ENCODE measurements at places on chromosomes 13 and 19. TPM values are rescaled to one million over a fixed set of nuclear protein-coding genes. Genes with fewer than 3 reads are reported as not detected.

DNA sequence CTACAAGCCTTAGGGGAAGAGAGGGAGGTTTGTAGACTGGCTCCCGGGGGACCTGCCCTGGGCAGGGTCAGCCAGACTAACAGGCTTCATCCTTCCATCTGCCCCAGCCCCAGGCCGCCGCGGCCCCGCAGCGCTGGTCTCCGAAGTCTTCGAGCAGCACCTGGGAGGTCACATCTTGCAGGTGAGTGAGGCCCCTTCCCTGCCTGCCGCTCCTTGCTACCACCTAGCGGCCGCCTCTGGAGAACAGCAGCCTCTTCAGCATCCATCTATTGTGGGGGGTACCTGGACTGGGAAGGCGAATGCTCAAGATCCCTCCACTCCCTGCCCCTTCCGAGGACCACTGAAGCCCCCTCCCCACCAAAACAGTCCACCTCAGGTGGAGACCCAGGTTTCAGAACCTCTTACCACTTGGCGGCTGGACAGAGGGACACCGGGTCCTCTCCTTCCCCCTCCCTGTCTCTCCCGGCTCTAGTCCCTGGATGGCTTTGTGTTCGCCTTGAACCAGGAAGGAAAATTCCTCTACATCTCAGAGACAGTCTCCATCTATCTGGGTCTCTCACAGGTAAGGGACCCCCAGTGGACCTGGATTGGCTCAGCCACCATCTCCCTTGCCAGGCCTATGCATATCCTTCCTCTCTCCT, 12.7 kb downstream of the NPAS1 start:
- peak; percentile 56 for DNase-seq

- no peak for DNase-seq
These were observed 6.2 kb downstream of the CARD8 start for GRCh38 chr19:48249502-48250014.

- DNase-seq, result peak; percentile 48
These were observed 30.7 kb downstream of the HTR2A start for GRCh38 chr13:46866150-46866549.

DNA sequence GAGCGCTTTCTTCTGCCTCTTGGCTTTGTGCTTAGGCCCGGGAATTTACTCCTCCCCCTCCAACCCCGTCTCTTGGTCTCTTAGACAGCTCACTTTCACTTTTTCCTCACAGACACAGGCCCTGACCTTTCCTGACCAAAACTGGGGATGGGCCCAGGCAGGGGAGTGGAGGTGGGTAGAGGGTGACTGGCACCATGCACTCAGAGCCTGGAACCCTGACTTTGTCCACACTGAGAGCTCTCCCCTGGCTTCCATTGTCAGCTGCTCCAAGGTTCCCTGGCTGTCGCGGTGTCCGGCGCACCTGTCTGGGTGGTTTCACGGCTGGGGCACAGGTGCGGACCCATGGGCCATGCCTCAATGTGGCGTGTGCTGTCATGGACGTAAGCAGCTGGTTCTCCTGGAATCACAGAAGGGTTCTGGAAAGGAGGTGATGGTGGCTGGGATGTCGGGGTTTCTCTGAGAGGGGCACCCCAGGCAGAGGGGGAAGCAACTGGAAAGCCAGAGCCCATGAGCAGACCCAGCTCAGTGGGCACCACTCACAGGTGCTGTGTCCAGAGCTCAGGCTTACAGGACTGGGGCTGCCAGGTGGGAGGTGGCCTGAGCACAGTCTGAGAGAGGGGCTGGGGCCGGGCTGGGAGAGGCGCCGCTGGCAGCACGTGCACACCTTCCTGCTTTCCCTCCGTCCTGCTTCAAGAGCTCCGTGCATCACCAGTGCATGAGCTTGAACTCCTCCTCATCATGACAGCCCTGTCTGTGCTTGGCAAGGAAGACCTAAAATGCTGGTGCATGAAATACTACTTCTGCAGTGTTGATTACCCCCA, 28.0 kb upstream of the C1QTNF9 start:
- no peak for DNase-seq

GRCh38 chr13:105894697-105895096, 640.8 kb downstream of the EFNB2 start:
- no peak for DNase-seq

DNA sequence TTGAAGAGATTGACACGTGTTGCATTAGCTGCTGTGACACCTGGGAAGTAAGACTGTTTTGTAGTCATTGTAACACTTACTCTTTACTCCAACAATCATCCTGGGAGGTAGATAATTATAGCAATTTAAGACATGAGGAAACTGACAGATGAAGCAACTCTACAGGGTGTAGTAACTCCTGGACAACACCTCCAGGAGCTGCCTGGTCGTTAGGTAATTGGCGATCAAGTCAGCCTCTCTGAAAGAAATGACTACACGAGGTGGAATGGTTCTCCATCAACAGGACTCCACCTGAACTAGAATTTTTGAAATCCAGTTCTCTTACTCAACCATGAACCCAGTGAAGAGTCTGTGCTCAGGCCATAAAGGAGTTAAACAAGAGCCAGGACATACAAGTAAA, 43.0 kb upstream of the LRCH1 start:
- DNase-seq, result no peak

DNA sequence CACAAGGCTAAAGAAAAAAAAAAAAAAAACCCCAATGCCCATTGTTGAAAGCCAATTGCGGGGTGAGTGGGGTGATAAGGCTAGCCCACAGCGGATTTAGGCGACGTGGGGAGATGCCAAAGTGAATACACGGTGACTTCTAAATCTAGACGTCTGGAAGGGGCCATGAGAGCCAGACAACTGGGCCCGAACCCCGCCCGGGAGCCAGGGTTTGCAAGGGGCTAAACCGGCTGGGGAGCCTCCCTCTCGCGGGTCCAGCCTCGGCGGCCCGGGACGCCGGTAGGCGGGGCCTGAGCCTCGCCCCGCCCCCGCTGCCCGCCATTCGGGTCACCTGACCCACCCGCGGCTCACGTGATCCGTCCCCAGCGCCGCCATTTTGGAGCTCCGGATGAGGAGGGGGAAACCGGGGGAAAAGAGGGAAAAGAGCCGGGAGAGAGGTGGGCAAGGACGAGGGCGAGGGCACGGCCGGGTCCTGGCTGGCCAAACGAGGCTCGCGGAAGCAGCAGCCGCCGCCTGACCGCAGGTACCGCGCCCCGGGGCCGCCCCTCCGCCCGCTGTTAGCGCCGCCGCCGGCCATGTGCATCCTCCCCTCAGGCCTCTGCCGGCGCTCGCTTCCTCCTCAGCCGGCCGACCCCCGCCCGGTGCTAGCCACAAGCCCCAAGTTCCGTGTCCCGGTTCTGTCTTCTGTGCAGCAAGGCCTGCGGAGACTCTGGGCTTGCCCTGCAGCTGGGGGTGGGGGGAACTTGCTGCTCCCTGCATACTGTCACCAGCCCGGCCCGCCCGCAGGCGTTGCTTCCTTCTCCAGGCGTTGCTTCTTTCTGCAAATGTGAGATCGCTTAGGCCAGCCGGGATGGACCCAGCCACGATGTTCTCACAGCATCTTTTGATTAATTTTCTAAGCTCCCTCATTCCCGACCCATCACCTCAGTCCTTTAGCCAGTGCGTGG, at the start of gene ZNF507:
Gene ZNF507 (plus strand): TSS at position 350 of the 947 bp plus-strand sequence. CDS start 7,221 bp downstream, outside the sequence.
- peak; percentile 74 for DNase-seq

DNA sequence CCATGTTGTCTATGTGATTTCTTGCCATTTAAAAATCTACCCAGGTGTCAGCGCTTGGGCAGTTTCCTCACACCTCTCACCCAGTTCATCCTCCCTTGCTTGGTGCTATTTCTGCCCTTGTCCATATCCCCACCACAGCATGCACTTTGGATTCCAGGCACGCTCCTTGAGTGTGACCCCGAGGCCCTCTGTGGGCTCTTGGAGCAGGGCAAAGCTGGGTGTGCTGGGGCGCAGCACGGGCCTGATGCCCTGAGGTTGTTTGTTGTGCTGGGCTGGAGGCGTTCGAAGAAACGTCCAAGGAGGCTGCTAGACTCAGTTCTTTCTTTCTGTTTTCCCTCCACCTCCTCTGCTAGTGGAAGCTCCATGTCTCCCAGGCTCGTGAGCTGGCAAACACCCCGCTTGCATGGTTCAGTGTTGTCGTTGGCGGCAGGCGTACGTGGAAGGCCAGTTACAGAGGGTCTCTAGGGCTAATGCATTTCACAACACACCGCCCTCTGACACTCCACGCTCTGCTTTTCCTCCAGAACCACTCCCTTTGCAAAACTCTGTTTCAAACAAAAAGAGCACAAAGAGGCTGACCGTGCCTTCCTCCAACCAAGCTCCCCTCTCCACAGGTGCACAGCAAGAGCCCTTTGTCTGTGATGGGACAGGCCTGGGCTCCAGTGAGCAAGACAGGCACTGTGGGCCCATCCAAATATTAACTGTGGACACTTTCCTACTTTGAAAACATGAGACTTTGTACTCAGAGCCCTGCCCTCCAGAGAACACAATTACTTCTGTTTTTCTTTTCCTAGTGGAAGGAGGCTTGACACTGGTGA, 117.7 kb upstream of the GJB6 start:
- DNase-seq, result no peak

- DNase-seq, result no peak
These were observed 13.7 kb downstream of the SYT3 start for GRCh38 chr19:50626011-50626410.

DNA sequence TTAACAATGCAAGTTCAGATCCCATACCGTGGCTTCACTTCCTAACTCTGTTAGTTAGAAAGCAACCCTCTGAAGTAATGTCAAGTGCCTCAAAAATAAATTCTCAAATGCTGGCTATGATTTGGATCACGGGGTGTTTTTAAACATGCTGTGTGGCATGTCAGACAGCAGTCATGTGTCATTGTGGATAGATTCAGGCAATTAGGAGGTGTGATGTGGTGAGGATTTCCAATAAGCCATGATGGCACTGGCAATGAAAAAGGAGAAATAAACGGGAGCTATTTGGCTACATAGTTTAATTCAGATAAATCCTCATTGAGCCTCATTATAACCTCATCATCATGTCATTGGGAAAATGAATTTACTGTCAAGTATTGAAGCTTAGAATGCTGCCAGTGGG, 130.3 kb downstream of the ATP8A2 start:
- DNase-seq, result no peak

GRCh38 chr19:3511506-3512251, 5.6 kb downstream of the FZR1 start:
- DNase-seq, result no peak

DNA sequence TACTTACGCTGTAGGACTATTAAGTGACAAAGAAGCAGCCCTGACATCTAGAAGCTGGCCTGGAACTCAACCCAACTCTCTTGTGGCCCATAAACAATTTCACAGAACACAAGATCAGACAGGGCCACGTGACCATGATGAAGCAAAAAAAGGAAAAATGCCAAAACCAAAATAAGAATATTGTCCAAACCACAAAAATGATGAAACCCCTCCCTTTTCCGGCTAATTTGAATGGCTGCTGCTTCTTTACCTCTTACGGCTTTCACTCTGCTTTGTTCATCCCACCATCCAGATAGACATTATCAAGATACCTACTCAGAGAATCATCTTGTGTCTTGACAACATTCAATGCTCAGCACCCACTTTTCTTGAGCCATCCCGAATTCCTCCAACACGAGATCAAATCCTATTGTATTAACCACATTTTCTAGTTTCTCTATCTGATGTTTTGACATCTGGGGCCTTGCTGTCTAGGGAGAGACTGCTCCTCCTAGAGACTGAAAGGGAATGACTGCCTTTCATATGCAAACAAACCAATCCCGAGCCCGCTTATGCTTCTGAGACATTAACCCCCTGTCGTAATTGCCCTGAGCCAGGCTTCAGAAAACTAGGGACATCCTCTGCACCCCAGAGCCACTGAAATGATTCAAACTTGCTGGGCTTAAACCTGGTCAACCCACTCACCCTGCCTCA, 186.3 kb downstream of the TDRD3 start:
- DNase-seq, result no peak

- DNase-seq, result no peak
These were observed 31.8 kb downstream of the GJA3 start for GRCh38 chr13:20129076-20129475.

GRCh38 chr19:45676851-45677263, 8.8 kb downstream of the GIPR start:
- no peak for DNase-seq

DNA sequence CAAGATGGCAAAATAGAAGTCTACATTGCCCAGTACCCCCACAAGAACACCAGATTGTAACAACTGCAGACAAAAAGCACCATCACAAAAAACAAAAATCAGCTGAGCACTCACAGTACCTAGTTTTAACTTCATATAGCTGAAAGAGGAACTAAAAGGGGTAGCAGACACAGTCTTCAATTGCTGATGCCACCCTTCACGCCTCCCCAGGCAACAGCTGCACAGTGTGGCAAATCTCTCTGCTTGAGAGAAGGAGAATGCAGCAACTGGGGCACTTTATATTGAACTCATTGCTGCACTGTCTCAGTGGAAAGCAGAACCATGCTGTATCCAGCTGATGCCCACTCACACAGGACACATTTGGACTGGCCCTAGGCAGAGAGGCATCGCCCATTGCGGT, 2714.5 kb upstream of the PCDH20 start:
- no peak for DNase-seq

DNA sequence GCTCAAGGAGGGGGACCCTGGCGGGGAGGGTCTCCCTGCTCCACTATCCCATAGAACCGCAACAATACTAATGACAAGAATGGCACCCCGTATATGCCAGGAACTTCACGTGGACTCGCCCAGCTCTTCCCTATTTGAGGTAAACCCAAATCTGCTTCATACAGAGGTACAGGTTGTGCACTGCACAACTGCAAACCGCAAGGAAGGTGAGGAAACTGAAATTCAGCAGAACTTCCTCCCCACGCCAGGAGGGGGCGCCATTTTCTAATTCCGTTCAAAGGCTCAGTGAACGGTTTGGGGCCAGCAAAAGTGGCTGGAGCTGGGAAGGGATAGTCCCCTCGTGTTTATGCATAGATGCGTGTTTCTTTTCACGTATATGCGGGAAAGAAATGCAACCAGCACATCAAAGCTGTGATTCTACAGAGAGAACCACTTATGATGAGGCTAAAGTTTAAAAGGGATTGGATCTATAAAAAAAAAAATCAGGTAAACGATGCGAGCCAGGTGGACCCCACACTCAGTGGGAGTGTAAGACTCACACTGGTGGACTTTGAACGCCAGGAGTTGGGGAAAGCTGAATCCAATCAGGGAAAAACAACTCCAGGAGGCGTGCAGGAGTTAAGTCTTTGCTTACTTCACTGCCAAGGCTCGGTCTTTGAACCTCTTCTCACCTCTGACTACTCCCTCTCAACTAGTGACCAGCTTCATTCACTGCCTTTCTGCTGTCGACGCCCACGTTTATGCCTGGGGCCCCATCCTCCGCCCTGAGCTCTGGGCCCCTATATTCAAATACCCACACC, 20.3 kb downstream of the C19orf81 start:
- DNase-seq, result peak; percentile 64

The NALCN gene
- total RNA-seq, result 6.4 TPM

The CEACAM6 gene
- 7.1 TPM for total RNA-seq

The NTN5 gene
- 0.18 TPM for total RNA-seq

The ZNF793 gene
- total RNA-seq, result not detected
